Thymus (tissue), 14 donors: ENCODE measurements at places on chromosomes 12 and 14. TPM values are rescaled to one million over a fixed set of nuclear protein-coding genes. Genes with fewer than 3 reads are reported as not detected.

DNA sequence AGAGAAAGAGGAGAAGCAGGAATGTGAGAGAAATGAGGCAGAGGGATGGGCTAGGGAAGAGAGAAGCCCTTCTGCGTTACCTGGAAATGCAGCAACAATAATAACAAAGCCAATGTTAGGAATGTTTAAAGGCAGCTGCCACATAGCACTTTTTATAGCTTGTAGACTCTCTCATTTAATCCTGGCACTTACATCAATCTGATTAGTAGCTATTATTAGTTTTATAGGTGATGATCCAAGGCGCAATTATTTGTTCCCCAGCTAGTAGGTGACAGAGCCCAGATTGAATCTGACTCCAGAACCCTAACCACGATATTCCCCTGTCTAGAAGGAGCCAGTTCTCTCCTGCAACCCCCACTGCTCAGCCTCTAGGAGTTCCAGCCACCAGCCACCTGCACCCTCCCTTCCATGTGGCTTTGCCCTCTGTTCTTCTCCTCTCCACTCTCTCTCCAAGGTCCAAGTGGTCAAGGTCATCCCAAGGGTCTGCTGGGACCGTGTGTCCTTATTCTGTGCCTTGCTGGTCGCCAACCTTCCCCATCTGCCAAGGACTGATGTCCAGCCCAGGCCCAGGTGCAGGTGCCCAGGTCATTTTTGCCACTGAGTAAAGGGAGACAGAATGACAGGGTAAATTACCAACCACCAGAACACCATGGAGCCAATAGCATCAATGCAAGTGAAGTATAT, 29.4 kb upstream of the CIPC start:
- no peak for DNase-seq
- H3K4me1 ChIP-seq, result peaks cover 10% of the 10 kb centered on the region
- H3K27ac ChIP-seq, result no peak overlapping the region
- H3K4me3 ChIP-seq, result no peak overlapping the region
- H3K36me3 ChIP-seq, result no peaks in the 10 kb centered on the region

Gene SSTR1
- 0.09 TPM for total RNA-seq

DNA sequence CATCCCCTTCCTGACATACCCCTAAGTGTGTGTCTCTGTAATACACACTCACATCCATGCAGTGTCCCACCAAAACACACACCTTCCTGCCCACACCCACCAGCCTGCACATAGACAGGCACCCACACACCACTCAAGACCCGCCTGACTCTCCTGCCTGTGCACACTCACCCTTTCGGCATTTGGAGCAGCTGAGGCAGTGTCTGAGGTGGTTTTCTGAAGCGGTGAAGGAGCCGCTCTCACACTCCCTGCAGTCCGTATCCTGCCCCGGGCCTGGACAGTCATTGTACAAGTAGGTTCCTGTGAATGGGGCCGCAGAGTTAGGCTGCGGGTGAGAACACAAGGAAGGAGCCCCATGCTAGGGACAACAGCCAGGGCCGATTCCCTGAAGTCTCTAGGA, 8.3 kb downstream of the TNFRSF1A start:
- peaks cover 58% of the 10 kb centered on the region for H3K4me1 ChIP-seq
- no peak for DNase-seq
- H3K36me3 ChIP-seq, result peaks cover 60% of the 10 kb centered on the region
- no peaks in the 10 kb centered on the region for H3K27me3 ChIP-seq
- no peak overlapping the region for H3K4me3 ChIP-seq

- H3K36me3 ChIP-seq, result peaks cover 29% of the 10 kb centered on the region
- peak; percentile 93 for DNase-seq
- H3K27ac ChIP-seq, result peak within 1 kb of the TSS; percentile 88
- peak within 1 kb of the TSS; percentile 82 for H3K4me3 ChIP-seq
Observed at GRCh38 chr12:6873094-6874014, at the start of gene SPSB2. Gene SPSB2 (minus strand): TSS chr12:6873303. CDS start chr12:6872901, 402 bp downstream.

Gene DHRS7
- 40.7 TPM for total RNA-seq

DNA sequence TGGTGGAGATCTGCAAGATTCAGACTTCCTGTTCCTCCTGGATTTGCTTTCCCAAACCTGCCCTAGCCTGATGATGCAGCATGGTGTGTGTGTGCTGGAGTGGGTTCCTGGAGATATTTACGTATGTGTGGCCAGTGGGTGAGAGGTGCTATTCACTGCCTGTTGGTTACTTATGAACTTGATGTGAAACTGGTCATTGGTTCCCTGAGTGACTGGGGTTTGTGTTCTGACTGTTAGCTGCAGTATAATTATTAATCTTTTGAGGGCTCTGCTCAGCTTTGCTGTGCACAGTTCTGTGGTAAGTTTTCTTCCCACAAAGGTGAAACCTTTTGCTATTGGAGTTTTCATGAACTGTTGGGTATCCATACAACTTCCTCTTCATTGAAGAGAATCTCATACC, 541.8 kb upstream of the FBXO33 start:
- H3K27me3 ChIP-seq, result no peaks in the 10 kb centered on the region
- no peak for DNase-seq
- no peaks in the 10 kb centered on the region for H3K36me3 ChIP-seq
- H3K4me1 ChIP-seq, result no peaks in the 10 kb centered on the region
- H3K27ac ChIP-seq, result no peak overlapping the region

Gene FOXG1
- total RNA-seq, result 1.9 TPM

DNA sequence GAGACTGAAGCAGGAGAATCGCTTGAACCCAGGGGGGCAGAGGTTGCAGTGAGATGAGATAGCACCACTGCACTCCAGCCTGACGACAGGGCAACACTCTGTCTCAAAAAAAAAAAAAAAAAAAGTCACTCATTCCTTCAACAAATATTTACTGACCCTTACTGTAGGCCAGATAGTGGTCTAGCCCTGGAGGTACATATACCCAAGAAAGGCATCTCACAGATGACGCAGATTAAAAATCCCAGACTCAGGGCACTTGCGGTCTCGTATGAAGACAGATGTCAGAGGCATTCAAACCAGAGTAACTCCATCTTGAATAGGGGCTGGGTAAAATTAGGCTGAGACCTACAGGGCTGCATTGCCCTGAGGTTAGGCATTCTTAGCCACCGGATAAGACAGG, 44.8 kb downstream of the CLMN start:
- H3K4me1 ChIP-seq, result no peaks in the 10 kb centered on the region
- no peaks in the 10 kb centered on the region for H3K27me3 ChIP-seq
- no peak overlapping the region for H3K27ac ChIP-seq

GRCh38 chr12:123815968-123816367, 53.9 kb downstream of the DNAH10 start:
- no peaks in the 10 kb centered on the region for H3K36me3 ChIP-seq
- H3K27ac ChIP-seq, result no peak overlapping the region
- no peak overlapping the region for H3K4me3 ChIP-seq
- H3K27me3 ChIP-seq, result no peaks in the 10 kb centered on the region
- DNase-seq, result no peak

DNA sequence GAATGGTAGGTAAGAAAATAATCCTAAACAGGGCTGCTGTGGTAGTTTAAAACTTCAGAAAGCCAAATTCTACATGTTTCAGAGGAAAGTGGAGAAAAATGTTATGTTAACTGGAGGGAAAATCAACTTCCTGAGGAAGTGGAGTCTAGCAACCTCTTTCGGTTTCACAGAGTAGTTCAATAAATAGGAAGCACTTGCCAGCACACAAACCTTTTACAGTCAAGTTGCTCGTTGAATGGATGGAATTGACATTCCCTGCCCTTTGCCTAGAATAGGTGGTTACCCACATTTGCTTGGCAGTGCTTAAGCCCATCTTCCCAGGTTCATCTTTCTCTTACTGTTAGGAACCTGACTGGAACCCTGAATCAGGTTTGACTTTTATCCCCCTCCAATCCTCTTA, 15.9 kb downstream of the ANKRD13A start:
- peaks cover 51% of the 10 kb centered on the region for H3K36me3 ChIP-seq
- peaks cover 4% of the 10 kb centered on the region for H3K4me1 ChIP-seq
- no peaks in the 10 kb centered on the region for H3K27me3 ChIP-seq

Gene GPR68
- 1.4 TPM for total RNA-seq

DNA sequence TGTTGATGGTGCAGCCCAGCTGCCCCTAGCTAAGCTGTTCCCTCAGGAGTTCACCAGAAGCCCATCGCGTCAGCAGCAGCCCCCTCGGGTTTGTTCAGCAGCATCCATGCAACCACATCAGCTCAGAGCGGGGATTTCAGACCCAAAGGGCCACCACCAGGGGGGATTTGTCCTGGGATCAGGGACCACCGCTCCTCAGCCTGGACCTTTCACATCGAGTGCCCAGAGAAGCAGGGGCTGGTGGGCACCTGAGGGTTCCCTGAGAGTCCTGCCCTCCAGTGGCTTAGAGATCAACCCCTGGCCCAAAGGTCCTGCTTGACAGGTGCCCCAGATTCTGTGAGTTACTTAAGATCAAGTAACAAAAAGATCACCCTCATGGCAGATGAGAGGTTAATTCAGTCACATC, 65.9 kb upstream of the C14orf180 start:
- no peak overlapping the region for H3K4me3 ChIP-seq
- no peaks in the 10 kb centered on the region for H3K4me1 ChIP-seq
- H3K36me3 ChIP-seq, result no peaks in the 10 kb centered on the region
- H3K27ac ChIP-seq, result no peak overlapping the region
- DNase-seq, result no peak

- H3K4me1 ChIP-seq, result no peaks in the 10 kb centered on the region
- DNase-seq, result no peak
- no peaks in the 10 kb centered on the region for H3K27me3 ChIP-seq
Observed at GRCh38 chr14:74596741-74597450, 15.1 kb downstream of the LTBP2 start.

DNA sequence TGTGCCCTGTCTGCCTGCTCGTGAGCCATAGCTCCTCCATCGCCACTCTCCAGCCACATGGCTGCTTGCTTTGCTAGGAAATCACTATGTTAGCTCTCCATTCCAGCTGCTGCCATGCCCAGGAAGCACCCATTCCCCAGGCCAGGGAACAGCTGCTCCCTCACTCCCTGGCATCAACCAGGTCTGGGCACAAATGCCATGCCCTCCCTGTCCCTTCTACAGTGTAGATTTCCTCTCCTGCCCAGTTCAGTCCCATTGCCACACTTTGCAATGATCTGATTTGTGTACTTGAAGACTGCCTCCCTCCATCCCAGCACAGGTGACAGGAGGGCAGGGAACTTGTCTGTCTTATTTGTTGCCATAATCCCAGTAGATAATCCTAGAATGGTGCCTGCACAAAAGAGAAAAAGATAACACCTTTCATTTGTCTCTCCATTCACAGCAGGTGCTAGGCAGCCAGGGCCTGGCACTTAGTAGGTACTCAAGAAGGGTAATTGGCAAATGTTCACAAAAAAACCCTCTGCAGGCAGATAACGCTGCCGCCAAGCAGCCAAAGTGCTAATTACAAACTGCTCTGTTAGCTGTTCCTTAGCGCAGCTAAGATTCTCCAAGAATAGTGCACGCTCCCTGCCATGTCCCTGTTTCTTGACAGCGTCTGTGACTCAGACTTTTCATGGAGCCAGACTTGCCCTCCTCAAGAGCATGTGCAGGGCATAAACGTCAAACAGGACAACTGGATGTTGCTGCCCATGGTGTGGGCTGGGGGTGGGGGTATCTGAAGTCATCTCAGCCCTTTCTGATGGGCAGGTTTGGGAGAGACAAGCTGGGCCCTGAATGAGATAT, 69.1 kb downstream of the ARL6IP4 start:
- H3K27me3 ChIP-seq, result no peaks in the 10 kb centered on the region
- H3K27ac ChIP-seq, result peak overlapping the region; percentile 54
- H3K4me3 ChIP-seq, result no peak overlapping the region
- DNase-seq, result no peak
- peaks cover 41% of the 10 kb centered on the region for H3K4me1 ChIP-seq

- H3K27me3 ChIP-seq, result no peaks in the 10 kb centered on the region
- H3K36me3 ChIP-seq, result peaks cover 79% of the 10 kb centered on the region
- no peak overlapping the region for H3K27ac ChIP-seq
- no peaks in the 10 kb centered on the region for H3K4me1 ChIP-seq
- no peak for DNase-seq
Observed at GRCh38 chr12:50699940-50700339, 64.0 kb upstream of the ATF1 start.

DNA sequence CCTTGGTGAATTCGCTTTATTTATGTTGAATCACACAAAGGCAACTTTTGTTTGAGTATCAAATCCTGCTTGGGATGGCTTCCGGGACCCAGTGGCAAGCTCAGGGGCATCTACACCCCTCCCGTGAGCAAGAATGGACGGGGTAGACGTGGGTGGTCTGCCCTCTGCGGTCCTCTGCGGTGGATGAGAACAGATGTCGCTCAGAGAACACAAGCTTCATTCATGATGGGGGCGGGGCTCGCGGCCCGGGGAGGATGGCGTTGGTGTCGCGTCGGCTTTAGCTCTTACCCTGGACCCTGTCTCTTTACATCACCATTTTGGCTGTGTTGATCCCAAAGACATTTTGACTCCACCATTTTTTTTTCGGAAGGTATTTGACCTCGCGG, 158.5 kb upstream of the RTL1 start:
- no peak overlapping the region for H3K27ac ChIP-seq
- H3K36me3 ChIP-seq, result no peaks in the 10 kb centered on the region
- no peaks in the 10 kb centered on the region for H3K27me3 ChIP-seq
- H3K4me3 ChIP-seq, result no peak overlapping the region
- no peaks in the 10 kb centered on the region for H3K4me1 ChIP-seq

Gene BCAT1
- 18.5 TPM for total RNA-seq

DNA sequence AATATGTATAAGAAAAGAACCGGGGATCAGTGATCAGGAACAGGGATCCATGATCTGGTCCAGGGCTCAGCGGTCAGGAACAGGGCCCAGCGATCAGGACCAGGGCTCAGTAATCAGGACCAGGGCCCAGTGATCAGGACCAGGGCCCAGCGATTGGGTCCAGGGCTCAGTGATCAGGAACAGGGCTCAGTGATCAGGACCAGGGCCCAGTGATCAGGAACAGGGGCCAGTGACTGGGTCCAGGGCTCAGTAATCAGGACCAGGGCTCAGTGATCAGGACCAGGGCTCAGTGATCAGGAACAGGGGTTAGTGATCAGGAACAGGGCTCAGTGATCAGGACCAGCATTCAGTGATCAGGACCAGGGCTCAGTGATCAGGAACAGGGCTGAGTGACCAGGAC, 56.3 kb downstream of the TMEM121 start:
- no peak overlapping the region for H3K27ac ChIP-seq
- no peaks in the 10 kb centered on the region for H3K27me3 ChIP-seq
- H3K4me1 ChIP-seq, result no peaks in the 10 kb centered on the region
- no peaks in the 10 kb centered on the region for H3K36me3 ChIP-seq
- no peak overlapping the region for H3K4me3 ChIP-seq
